ENCODE measurements at places on chromosomes 12 and 14. TPM values are rescaled to one million over a fixed set of nuclear protein-coding genes. Genes with fewer than 3 reads are reported as not detected.

MAP3K9 gene
- polyA plus RNA-seq = 0.24 TPM

VCPKMT gene
- polyA plus RNA-seq = 5.1 TPM

GRCh38 chr12:106873983-106874382 lies 81.7 kb upstream of the TMEM263 start:
- DNase-seq = no peak

DNA sequence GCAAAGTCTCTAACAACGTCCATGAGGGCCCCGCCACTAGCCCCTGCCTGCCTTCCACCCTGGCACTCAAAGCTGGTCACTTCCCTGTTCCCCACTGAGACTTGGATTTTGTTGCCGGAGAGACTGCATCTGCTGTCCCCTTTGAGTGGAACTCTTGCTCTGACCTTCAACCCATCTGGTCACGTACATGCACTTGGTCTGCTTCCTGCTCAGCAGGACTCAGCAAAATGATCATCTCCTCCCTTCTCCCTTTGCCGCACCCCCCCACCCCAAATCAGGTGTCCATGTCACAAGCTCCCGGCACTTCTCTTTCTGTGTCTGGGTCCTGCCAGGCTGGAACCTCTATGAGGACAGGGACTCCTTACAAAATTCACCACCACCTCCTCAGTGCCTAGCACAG lies 180.9 kb downstream of the CHST11 start:
- DNase-seq = no peak

DNA sequence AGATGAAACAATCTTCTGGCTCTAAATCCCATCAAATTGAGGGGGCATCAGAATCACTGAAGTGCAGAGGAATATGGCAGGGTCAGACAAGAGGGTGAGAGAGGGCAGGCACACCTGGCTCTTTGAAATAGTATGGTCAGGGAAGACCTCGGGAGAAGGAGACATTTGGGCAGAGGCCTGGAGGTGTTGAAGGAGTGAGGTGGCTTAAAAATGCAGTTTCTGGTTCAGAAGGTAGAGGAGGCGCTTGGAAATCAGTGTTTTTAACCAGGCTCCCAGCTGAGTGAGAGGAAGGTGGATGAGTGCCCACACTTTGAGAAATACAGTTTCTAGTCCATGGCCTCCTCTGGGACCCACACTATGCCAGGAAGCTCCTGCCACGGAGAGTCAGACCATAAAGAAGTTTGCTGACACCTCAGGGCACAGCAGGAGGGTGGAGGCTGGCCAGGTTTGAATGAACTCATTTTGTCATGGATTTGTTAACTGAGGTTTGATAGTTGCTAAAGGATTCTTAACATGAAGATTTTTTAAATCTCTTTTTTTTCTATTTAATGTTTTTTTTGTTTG lies 20.1 kb downstream of the NID2 start:
- DNase-seq = no peak

AQP2 gene
- polyA plus RNA-seq = not detected

DNA sequence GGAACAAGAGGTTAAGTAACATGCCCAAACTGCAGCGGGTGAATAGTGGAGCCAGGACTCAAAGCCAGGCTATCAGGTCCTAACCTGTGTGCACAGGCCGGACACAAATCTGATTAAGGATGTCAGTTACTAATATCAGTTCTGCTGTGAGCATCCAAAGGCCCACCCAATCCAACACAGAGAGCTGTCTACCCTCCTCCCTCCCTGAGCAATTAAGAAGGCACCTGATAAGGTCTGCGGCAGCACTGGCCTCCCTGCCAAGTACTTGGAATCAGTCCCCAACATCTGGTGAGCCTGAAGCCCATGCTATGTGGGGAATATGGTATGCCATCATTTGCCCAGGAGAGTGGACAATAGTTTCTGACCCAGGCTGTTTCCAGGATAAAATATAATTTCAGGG lies 3.9 kb downstream of the HEBP1 start:
- DNase-seq = no peak

SLC6A13 gene
- polyA plus RNA-seq = not detected

DNA sequence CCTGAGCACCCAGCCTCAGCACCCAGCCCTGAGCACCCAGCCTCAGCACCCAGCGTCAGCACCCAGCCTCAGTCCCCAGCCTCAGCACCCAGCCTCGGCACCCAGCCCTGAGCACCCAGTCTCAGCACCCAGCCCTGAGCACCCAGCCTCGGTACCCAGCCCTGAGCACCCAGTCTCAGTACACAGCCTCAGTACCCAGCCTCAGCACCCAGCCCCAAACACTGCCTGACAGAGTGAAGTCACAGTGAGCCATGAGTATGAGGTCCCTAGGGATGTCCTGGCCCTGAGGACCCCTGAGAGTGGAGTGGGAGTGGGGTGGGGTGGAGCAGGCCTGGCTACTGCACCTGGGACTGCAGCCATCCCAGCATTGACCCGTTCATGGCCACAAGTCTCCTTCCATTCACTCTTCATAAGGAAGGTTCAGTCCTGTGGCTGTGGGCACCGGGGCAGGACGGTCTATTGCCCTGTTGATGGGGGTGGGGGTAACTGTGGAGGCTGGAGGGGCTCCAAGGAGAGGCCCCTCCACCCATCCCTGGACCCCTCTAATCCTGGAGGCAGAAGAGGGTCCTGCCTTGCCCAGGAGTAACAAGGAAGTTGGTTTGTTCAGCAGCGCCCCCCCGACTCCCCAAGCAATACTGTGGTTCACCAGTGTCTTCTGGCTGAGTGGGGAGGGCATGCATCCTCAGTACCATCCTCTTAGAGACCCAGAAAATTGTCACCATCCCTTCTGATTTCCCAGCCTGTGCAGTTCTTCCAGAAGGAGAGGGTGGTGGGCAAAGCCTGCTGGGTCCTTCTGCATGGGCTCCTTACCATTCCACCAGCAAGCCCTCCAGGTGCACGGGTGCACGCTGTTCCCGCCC lies 140.5 kb downstream of the ADGRD1 start:
- no peak for DNase-seq

RTN1 gene
- 0.63 TPM for polyA plus RNA-seq

GRCh38 chr12:127401005-127401404 lies 866.0 kb upstream of the TMEM132C start:
- DNase-seq = no peak

- no peak for DNase-seq
Observed at GRCh38 chr14:76329154-76329928, 46.6 kb upstream of the ESRRB start.

ASB2 gene
- 1.6 TPM for polyA plus RNA-seq

- DNase-seq = no peak
Observed at GRCh38 chr12:50157259-50157658, 9.9 kb downstream of the CERS5 start.

DNA sequence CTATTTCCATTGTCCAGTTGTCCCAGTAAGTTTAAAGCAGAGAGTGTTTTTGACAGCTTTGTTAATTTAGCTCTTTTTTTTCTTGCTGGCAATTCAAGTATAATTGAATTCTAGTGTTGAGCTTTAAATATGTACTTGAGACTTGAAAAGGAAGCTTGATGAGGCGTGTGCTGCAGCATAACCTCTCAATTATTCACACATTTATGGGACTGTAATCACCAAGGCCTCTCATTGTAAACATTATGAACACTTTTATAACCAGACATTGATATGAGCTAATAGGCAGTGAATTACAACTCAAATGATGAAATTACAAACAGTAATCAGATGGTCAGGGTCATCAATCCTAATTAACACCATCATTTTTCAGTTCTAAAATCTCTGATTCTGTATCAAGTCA lies 378.0 kb upstream of the DDHD1 start:
- DNase-seq = no peak

TSPAN19 gene
- polyA plus RNA-seq = not detected

B4GALNT3 gene
- not detected for polyA plus RNA-seq

DNA sequence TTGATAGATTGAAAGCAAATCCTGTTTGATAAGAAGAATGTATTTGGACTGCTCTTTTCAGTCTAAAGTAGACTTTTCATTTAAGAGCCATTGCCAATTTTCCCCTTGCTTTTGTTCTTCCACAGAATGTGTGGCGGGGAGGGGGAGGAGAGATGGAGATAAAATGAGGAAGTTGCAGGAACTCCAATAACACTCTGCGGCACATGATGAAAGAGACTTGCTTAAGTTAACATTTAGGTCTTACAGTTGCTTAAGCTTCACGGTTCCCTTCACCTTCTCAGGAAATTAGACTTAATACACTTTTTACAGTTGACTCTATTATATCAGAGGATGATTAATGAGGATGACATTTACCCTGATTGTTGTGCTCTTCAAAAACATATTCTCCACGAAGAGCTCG lies 537.3 kb downstream of the TMTC2 start:
- DNase-seq = no peak

TBX3 gene
- 42.2 TPM for polyA plus RNA-seq

FAM186B gene
- 0.07 TPM for polyA plus RNA-seq

- no peak for DNase-seq
Observed at GRCh38 chr12:46372544-46373300, at the start of gene SLC38A2. TSS of gene SLC38A2 (minus strand) at chr12:46372773. CDS start at chr12:46371293, 1,480 bp downstream.

Data from AG04450 (cell line).